ENCODE measurements at places on chromosomes 2 and 18. TPM values are rescaled to one million over a fixed set of nuclear protein-coding genes. Genes with fewer than 3 reads are reported as not detected.

DNA sequence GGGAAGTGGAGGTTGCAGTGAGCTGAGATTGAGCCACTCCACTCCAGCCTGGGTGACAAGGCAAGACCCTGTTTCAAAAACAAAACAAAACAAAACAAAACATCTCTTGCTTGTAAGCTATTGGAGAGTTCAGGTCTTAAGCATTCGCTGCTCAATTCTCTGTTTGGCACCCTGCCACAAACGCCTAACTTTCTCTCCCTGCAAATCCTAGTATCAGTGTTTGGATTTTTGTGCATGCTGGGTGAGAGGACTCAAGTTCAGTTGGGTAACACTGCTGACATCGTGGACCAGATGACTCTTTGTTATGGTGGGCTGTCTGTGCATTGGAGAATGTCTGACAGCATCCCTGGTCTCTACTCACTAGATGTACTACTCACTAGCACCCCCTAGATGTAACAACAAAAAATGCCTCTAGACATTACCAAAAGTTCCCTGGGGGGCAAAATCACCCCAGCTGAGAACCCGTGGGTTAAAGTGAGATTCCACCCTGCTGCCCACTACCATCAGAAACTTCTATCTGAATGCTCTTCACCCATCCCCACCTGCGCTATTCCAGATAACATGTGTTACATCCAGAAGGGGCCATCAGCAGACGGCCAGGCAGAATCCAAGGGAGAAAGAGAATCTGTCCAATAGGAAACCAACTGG, 50.9 kb downstream of the CACNB4 start:
- H3K4me1 ChIP-seq, result no peaks in the 10 kb centered on the region
- peaks cover 3% of the 10 kb centered on the region for H3K27me3 ChIP-seq
- no peak overlapping the region for H3K4me3 ChIP-seq
- DNase-seq, result no peak
- no peaks in the 10 kb centered on the region for H3K36me3 ChIP-seq
- no peak overlapping the region for H3K27ac ChIP-seq

DNA sequence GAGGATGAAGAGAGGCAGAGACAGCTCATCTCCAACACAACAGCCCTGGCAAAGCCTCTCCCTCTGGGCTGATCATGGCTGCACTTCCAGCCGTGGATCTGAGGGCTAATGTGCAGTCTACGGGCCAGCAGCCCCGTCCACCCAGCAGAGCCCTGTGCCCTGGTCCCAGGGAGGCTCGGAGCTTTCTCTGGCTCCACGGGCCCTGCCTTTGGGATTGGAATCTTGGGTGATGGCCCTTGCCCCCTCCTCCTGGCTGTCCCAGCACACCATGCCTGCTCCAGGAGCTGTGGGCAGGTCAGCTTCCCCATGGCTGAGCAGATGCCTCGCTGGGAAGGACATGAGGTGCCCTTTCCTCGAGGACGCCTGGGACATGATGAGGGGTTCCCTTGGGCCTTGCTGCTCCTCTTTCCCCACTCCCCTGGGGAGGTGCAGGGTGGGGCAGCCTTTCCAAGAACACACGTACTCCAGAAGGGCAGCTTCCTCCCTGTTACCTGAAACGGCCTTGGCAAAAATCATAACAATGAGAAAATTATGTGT, 66.9 kb downstream of the C18orf63 start:
- no peak overlapping the region for H3K4me3 ChIP-seq
- no peaks in the 10 kb centered on the region for H3K27me3 ChIP-seq
- no peaks in the 10 kb centered on the region for H3K4me1 ChIP-seq
- H3K36me3 ChIP-seq, result no peaks in the 10 kb centered on the region

DNA sequence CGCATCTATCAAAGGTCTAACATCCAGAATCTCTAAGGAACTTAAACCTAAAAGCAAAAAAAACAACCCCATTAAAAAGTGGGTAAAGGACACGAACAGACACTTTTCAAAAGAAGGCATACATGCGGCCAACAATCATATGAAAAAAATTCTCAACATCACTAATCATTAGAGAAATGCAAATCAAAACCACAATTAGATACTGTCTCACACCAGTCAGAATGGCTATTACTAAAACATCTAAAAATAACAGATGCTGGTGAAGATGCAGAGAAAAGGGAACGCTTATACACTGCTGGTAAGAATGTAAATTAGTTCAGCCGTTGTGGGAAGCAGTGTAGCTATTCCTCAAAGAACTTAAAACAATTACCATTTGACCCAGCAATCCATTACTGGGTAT, 38.0 kb downstream of the PPP3R1 start:
- no peak overlapping the region for H3K27ac ChIP-seq
- H3K36me3 ChIP-seq, result peaks cover 3% of the 10 kb centered on the region
- peaks cover 31% of the 10 kb centered on the region for H3K4me1 ChIP-seq
- no peak for DNase-seq
- no peak overlapping the region for H3K4me3 ChIP-seq
- H3K27me3 ChIP-seq, result no peaks in the 10 kb centered on the region

- no peaks in the 10 kb centered on the region for H3K36me3 ChIP-seq
- H3K27ac ChIP-seq, result no peak overlapping the region
- peaks cover 19% of the 10 kb centered on the region for H3K4me1 ChIP-seq
- H3K27me3 ChIP-seq, result peaks cover 59% of the 10 kb centered on the region
Measured at GRCh38 chr2:14635391-14635871, 2.9 kb downstream of the LRATD1 start.

DNA sequence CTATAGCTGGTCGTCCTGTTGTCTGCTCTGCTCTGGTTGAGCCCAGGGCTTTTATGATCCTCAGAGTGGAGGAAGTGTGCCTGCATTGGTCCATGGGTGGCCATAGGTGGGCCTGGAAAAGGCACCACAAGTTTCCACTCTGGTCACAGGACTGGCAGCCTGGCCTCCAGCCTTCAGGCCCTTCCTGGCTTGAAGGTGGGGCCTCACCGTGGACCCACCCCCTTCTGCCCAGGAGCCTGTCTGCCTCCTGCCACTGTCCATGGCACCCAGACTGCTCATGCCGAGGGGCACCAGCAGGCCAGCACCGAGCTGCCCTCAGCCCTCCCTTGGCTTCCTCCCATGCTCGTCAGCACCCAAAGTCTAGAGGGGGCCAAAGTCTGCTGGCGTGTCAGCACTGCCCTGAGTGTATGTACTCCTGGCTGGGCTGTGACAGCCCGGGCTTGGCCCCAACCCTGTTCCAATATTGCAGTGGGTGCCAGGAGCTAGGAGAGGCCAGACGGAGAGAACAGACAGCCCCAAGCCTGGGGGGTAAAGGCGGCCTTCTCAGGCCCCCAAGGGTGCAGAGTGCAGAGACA, 529.4 kb downstream of the DCC start:
- no peak overlapping the region for H3K4me3 ChIP-seq
- H3K36me3 ChIP-seq, result no peaks in the 10 kb centered on the region
- no peaks in the 10 kb centered on the region for H3K4me1 ChIP-seq

The IL1F10 gene
- not detected for total RNA-seq

DNA sequence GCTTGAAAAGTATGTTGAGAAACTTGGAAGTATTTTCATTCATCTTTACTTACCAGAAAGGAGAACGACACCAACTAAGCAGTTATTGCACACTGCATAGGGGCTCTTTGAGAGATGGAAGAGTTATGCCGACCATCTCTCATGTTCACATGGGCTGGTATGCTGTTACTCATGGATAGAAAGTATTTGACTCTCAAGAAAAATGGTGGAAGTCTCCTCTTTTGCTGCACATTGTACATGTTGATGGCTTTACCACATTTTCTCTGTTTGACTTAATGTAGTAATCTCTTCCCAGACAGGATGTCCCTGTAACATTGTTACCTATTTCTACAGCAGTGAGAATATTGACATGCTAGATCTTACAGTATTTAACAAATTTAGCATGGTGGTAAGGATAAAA, 23.2 kb downstream of the CAB39 start:
- no peaks in the 10 kb centered on the region for H3K27me3 ChIP-seq
- no peak overlapping the region for H3K4me3 ChIP-seq
- no peak for DNase-seq
- no peak overlapping the region for H3K27ac ChIP-seq
- no peaks in the 10 kb centered on the region for H3K36me3 ChIP-seq

DNA sequence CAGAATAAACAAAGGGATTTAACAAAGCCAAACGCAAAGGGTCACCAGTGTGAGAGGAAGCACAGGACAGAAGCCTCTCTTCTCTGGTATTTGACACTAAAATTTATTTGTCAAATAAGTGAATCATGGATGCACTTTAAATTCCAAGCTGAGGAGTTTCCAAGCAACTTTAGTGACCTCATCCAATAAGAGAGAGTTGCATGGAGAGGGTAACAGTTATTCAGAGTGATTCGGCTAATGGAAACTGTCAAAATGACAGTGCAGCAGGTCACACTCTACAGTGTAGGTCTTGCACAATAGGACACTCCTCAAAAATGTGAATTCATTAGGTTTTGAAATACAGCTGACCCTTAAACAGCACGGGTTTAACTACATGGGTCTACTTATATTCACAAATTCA, 103.9 kb upstream of the ACVR1C start:
- H3K36me3 ChIP-seq, result peaks cover 56% of the 10 kb centered on the region
- no peak for DNase-seq
- H3K27ac ChIP-seq, result no peak overlapping the region

GRCh38 chr18:55706898-55707297, 118.9 kb upstream of the TCF4 start:
- H3K4me3 ChIP-seq, result no peak overlapping the region
- H3K4me1 ChIP-seq, result peaks cover 8% of the 10 kb centered on the region
- no peaks in the 10 kb centered on the region for H3K27me3 ChIP-seq
- no peak for DNase-seq
- peak overlapping the region; percentile 84 for H3K27ac ChIP-seq

The CRACDL gene
- 17.0 TPM for total RNA-seq

DNA sequence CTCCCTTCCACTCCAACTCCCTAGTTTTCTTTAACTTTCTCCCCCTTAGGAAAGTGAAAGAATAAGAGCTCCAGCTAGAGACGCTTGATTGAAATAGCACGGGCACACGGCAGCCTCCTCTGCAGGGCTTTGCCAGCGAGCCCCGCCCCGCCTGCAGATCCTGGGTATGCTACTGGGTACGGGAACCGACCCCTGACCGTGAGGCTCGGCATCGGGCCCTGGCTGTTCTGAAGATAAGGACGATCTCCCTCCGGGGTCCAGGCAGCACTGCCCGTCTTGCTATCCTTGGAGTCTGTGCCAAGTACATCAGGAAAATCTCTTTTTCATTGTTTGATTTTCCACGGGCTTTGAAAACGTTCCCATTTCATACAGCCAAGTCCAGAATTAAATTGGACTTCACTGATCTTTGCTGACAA, 284.5 kb downstream of the MTX2 start:
- no peak for DNase-seq
- no peaks in the 10 kb centered on the region for H3K36me3 ChIP-seq
- H3K27me3 ChIP-seq, result peaks cover 52% of the 10 kb centered on the region
- H3K27ac ChIP-seq, result no peak overlapping the region
- peaks cover 19% of the 10 kb centered on the region for H3K4me1 ChIP-seq

- no peak for DNase-seq
- H3K36me3 ChIP-seq, result no peaks in the 10 kb centered on the region
Measured at GRCh38 chr2:31347750-31348149, 66.8 kb downstream of the XDH start.

GRCh38 chr18:48932462-48932818, 18.3 kb downstream of the SMAD7 start:
- H3K27me3 ChIP-seq, result no peaks in the 10 kb centered on the region
- peaks cover 17% of the 10 kb centered on the region for H3K36me3 ChIP-seq
- H3K4me1 ChIP-seq, result peaks cover 98% of the 10 kb centered on the region
- H3K4me3 ChIP-seq, result peak overlapping the region; percentile 40
- DNase-seq, result no peak

DNA sequence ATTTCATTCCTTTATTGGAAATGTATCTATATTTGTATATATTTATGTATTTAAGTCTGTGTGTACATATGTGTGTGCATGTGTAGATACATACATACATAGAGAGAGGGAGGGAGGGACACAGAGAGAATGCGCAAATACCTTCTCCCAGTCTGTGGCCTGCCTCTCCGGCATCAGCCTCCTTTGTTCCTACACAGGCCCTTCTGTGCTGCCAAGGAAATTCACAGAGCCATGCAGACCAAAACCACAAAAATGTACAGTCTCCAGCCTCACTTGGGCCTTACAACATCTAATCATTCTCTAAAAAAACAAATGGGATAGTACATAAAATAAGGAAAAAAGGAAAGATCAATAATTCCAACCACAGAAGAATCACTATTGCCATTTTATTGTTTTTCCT, 8.8 kb upstream of the CRACDL start:
- H3K36me3 ChIP-seq, result no peaks in the 10 kb centered on the region
- H3K4me1 ChIP-seq, result peaks cover 61% of the 10 kb centered on the region
- no peak overlapping the region for H3K4me3 ChIP-seq

DNA sequence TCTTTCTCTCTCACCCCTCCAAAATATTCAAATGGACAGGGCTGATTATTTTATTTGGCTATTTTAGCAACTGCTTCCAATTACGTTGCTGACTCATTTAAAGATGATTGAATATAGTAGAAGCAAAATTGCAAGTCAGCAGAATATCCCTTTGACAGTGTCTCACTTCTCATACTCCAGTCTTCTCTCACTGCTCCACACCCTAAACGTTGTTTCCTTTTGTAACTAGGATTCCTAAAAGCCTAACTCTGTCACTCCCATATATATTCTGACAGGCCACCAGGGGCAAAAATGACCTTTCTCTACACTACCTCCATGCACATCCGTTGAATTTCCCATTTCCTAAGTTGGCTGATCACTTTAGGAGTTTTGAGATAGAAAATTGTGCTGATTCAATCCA, 351.1 kb downstream of the RND3 start:
- H3K4me3 ChIP-seq, result no peak overlapping the region
- no peaks in the 10 kb centered on the region for H3K36me3 ChIP-seq
- no peak overlapping the region for H3K27ac ChIP-seq
- H3K4me1 ChIP-seq, result peaks cover 42% of the 10 kb centered on the region
- DNase-seq, result no peak

DNA sequence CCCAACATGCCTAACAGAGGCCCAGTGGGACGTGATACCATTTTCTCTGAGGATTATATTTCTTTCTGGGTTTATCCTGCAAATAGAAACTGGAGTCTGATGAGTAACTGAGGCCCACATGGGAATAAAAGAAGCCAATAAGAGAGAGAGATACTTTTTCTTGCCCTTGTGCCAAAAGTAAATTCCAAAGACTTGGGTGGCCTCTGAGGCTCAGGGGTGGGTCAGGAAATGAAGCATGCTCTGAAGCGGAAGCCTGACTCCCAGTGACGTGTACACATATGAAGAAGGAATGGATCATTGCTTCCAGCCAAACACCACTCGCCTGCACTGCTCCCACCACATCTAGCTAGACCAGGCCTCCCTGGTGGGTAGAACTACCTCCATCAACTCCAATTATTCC, 273.6 kb upstream of the NCKAP5 start:
- H3K27me3 ChIP-seq, result peaks cover 4% of the 10 kb centered on the region
- H3K36me3 ChIP-seq, result no peaks in the 10 kb centered on the region
- no peak overlapping the region for H3K4me3 ChIP-seq
- peak overlapping the region; percentile 91 for H3K27ac ChIP-seq
- H3K4me1 ChIP-seq, result peaks cover 32% of the 10 kb centered on the region

Data from chondrocyte (in vitro differentiated cells).